ENCODE measurements at places on chromosomes 2 and 18. TPM values are rescaled to one million over a fixed set of nuclear protein-coding genes. Genes with fewer than 3 reads are reported as not detected.

The MERTK gene
- total RNA-seq, result 11.2 TPM

The ACVR1C gene
- not detected for total RNA-seq

The PUS10 gene
- total RNA-seq, result 5.7 TPM

The TRIP12 gene
- 216 TPM for total RNA-seq

The DNAH7 gene
- 0.06 TPM for total RNA-seq

The RGPD3 gene
- under 0.01 TPM for total RNA-seq

The TTC21B gene
- total RNA-seq, result 45.6 TPM

The HTR2B gene
- 0.32 TPM for total RNA-seq

The G6PC2 gene
- not detected for total RNA-seq

The MC2R gene
- total RNA-seq, result not detected

The ACADL gene
- not detected for total RNA-seq

The FBXO36 gene
- 1.5 TPM for total RNA-seq

All from bladder microvascular endothelial cell (primary cell).